NCI-H1105 (cell line): ENCODE measurements at places on chromosomes 5 and 9.

DNA sequence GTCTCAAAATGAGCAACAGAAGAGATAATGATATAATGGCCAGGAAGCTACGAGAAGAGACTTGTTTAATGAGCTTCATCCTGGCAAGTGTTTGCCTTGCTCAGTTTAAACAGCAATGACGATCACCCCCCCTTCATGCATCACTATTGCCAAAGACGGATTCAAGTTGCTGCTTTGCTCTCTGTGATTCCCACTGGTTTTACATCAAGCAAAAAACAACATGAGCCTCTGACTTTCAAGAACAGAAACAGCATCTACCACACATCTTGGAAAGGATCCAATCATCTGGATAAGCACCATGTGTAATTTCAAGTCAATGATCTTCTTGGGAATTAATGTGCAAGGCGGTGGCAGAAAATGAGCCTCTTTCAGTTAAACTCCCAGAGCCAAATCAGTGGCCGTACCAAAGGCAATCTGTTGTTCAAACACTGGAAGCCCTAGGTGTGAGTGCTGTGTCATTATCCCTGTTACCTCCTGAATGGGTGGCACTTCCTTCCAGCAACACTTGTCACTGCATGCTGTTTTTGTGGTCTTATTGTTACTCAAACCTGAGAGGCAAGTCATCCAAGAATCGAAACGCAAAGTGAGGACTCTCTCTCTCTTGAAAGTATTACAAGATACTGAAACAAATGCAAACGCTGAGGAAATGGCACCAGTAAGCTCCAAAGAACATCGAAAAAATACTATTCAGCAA lies 72.8 kb downstream of the MED27 start:
- DNase-seq = peak; percentile 93

- DNase-seq = no peak
Observed at GRCh38 chr9:36092509-36093215, 43.9 kb upstream of the GLIPR2 start.

GRCh38 chr5:107112216-107112615 lies 558.5 kb downstream of the EFNA5 start:
- DNase-seq = no peak

GRCh38 chr9:20524776-20525175 lies 97.5 kb downstream of the MLLT3 start:
- no peak for DNase-seq

DNA sequence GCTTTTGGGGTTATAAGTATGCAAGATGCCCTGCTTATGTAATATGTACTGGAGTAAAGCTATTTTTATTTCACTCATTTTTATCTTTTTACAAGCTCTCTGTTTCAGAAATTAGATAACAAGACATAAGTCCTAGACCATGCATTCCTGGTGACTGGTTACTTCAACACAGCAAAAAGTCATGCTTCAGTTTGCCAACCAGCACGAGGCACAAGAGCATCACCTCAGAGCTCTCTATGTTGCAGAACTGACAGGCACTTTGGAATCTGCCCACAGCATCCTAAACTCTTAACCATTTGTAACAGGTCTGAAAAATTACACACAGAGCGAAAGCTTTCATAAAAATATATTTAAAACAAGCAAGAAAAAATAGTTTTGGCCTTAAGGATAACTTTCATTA lies 112.8 kb downstream of the MARCHF11 start:
- no peak for DNase-seq
